K562 (cell line): ENCODE measurements at places on chromosomes 12 and 14. TPM values are rescaled to one million over a fixed set of nuclear protein-coding genes. Genes with fewer than 3 reads are reported as not detected.

DNA sequence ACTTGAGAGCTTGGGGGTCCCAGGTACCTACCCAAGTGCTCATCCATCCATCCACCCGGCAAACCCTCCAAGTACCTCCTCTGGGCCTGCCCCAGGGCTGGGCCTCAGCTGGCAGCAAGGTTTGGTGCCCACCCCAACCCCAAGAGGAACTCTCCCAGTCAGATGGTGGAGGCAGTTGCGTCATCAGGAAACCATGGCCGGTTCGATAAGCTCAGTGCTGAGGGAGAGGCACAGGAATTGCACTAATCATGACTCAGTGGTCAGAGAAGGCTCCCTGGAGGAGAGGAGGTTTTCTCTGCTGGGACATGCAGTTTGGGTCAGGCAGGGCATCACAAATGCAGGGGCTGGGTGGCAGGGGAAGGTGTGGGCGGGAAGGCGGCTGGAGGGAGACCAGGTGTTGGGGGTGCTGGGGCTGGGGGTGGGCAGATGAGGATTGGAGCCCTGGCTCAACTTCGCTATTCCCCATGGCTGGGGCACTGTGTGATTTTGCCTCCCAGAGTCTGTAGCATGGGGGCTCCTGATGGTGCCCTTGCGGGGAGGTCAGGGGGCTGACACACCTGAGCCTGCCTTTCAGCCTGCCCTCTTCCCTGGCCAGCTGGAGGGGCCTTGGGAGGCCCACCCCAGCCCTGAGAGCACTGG, 32.2 kb downstream of the SH2B3 start:
- DNase-seq: peak; percentile 67

GRCh38 chr14:68950111-68950510, 29.0 kb downstream of the ACTN1 start:
- DNase-seq: no peak

DNA sequence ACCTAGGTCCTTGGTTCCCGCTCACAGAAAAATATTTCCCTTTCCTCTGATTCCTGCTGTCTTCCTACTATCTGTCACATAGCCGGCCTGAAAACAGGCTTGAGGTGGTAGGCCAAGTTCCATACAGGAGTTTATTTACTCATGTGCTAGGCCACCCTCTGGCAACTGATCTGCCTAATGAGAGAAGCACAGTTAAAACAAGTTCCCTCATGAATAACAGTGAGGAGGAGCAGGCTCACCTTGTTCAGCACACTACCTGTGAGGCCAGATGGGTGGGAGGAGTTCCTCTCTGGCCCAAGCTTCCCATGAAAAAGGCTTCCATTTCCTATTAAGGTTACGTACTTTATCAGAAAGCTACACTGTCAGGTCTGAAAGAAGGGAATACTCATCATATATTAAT, 206.0 kb downstream of the MYRFL start:
- DNase-seq: no peak

- DNase-seq: no peak
Measured at GRCh38 chr12:52946334-52946733, 2.6 kb upstream of the KRT18 start.

DNA sequence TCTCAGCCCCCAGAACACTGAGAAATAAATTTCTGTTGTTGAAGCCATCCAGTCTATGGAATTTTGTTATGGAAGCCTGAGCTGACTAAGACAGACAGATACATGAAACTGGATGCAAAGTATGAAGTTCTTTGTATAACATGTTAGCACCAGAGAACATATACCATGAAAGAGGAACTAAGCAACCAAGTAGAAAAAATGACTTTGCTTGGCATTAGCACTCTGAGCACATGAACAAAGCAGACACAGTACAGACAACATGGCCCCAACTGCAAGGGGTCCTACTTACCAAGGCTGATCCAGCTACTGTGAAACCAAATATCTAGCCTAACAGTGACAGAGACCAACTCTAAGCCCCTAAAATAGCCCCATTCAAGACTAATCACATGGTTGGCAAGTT, 13.8 kb downstream of the EXOC5 start:
- no peak for DNase-seq

Gene LRP6
- 13.2 and 15.5 TPM in 2 replicates for total RNA-seq

Gene SSTR1
- not detected in 2 replicates for total RNA-seq

Gene SLC10A1
- not detected in 2 replicates for total RNA-seq

Gene GALNT6
- 7.7 and 8.8 TPM in 2 replicates for total RNA-seq

Gene FITM1
- 0.20 TPM in 1 of 2 replicates, not detected in the other for total RNA-seq
